ENCODE measurements at places on chromosomes 3 and 15.

DNA sequence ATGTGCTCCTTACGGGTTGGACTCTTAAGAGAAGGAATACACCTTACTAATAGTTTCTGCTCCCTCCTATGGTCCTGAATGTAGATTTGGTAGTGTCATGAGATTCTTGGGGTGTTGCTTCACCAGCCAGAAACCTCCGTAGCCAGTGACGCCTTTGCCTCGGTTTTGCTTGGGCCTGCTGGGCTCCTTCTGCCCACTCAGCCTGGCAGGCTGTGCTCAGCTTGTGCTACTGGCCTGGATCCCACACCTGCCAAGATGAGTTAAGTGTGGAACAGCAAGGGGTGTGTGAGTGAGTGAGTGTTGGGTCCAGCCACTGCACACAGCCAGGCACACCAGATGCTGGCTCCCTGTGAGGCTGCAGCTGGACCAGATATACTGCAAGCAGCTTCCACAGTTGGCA, 560.1 kb downstream of the NLGN1 start:
- no peak for DNase-seq

DNA sequence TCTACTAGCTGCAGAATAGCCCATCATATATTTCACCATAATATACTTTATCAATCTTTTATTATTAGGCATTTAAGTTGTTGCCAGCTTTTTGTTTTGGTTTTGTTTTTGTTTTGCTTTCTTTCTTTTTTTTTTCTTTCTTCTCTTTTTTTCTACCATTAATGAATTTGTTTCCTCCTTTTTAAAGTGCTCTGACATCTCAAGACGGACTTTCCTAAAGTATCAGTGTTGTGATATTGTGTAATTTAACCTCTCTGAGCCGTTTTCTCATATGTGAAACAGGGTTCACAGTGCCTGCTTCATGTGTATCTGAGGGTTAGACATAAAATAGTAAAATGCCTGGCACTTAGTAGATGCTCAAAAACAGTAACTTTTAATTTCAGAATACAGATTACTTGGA, 109.5 kb upstream of the IL12A start:
- DNase-seq = no peak

GRCh38 chr3:127738192-127738840, 65.6 kb downstream of the ABTB1 start:
- no peak for DNase-seq

DNA sequence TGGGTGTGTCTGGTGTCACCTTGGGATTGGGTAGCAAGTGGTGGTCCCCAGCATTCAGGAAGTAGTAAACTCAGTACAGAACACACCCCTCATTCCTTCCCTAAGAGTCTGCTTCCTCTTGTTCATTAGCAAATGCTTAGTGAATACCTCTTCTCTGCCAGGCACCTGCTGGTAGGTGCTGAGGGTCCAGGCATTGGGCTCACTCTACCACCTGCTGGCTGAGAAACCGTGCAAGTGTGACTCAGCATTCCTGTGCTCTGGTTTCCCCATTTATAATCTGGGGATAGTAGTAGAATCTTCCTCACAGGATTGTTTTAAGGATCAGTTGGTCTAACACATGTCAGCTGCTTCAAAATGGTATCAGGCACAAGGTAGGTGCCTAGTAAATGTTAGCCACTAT, 4.8 kb downstream of the SHF start:
- no peak for DNase-seq

GRCh38 chr3:165210132-165210531, 13.9 kb upstream of the SLITRK3 start:
- no peak for DNase-seq

DNA sequence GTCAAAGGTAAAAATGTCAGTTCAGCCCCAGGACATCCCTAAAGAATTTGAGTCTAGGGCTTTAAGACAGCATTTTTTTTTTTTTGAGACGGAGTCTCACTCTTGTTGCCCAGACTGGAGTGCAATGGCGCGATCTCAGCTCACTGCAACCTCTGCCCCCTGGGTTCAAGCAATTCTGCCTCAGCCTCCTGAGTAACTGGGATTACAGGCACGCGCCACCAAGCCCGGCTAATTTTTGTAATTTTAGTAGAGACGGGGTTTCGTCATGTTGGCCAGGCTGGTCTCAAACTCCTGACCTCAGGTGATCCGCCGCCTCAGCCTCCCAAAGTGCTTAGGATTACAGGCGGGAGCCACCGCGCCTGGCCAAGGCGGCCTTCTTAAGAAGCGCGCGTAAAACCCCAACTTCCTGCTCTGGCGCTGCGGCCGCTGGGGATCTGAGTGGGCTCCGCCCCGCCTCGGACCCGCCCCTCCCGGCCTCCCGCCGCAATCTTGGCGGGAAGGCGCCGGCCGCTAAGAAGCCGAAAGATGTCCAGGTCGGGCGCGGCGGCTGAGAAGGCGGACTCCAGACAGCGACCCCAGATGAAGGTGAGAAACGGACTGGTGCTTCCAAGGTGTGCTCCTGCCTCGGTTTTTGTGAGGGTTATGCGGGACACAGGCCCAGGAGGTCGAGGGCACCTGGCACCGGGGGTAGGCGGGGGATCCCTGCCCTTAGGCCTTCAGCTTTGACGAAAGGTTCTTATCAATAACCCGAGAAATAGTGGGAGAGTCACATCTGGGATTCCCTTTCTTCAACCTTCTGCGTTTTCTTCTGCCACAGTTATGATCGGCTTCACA, at the start of gene WDR76:
Gene WDR76 (plus strand): TSS at position 495 of the 834 bp plus-strand sequence. CDS start 31 bp downstream, at position 526.
- peak; percentile 33 for DNase-seq

DNA sequence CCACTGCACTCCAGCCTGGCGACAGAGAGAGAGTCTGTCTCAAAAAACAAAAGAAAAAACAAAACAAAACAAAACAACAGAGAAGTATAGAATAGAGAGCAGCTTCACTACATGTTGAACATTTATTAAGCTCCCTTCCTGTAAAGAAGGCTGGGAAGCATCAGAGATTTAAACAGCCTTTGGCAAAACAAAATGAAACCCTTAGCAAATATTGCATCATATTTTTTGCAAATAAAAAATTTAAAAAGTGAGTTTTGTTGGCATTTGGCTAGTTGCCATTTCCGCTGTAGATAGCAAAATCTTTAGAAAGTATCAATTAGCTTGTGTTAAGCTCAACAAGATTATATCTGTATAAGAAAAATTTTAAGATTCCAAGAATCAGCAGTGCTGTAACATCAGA, 151.2 kb downstream of the SERPINI1 start:
- DNase-seq = no peak

DNA sequence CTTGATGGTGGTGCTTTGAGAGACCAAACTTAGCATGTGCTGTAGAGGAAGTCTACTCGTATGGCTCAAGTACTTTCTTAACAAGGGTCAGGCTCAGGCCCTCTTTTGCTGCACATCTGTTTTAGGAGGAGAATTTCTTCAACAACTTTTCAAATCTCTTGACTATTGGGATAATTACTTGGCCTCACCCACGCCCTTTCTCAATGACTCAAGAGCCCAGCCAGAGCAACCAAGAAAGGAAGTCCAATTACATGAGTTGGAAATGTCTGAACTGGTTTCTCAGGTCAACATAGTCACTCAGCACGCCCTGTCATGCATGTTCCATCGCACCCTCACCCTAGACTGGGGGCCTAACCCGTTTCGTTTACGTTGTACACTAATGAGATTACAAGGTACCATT, 44.8 kb upstream of the UMPS start:
- no peak for DNase-seq

DNA sequence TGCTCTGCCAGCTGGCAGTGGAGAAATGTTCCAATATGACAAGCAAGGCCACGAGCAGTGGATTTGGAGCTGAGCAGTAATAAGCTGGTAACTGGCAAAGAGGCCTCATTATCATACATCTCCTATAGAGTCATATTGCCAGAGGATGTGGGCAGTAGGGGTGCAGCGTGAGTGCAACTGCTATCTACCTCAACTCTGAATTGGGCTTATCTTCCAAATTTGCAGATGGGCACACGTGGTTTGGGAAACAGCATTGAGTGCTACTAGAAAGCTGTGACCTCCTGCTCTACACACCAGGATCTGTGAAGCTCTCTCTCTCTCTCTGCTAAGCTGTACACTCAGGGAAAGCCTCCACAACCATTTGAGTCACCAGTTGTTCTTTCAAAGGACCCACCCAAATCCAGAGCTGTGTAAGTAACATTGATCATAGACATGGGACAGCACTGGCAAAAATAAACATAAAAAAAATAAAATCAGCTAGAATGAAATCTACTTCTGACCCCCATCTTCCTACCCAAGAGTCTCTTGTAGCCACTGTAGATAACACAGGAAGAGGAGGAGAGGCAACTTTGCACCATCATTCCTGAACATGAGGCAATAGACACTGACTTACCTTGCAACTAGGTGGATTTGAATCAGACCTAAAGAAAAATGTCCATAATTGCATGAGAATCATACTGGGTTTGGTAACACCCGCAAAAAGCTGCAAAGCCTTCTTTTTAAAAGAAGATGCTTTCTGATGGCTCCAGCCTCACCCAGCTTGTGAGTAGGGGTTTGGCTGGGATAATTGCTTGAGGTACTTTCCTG, 82.9 kb upstream of the THBS1 start:
- DNase-seq = no peak

DNA sequence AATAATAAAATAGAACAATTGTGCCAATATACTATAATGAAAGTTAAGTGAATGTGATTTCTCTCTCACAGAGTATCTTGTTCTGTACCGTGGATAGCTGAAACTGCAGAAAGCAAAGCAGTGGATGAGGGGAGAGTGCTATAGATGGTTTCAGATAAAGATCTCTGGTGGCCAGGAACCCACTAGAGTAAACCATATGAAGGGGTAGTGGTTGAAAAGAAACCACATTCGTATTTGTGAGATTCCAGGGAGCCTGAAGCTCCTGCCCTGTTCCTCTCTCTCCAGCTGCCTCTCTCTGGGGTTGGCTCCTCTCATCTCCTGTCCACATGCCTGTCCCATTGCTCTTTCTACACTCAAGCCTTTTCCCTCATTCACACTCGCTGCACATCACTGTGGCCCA, 8.9 kb downstream of the ABHD17C start:
- DNase-seq = no peak

DNA sequence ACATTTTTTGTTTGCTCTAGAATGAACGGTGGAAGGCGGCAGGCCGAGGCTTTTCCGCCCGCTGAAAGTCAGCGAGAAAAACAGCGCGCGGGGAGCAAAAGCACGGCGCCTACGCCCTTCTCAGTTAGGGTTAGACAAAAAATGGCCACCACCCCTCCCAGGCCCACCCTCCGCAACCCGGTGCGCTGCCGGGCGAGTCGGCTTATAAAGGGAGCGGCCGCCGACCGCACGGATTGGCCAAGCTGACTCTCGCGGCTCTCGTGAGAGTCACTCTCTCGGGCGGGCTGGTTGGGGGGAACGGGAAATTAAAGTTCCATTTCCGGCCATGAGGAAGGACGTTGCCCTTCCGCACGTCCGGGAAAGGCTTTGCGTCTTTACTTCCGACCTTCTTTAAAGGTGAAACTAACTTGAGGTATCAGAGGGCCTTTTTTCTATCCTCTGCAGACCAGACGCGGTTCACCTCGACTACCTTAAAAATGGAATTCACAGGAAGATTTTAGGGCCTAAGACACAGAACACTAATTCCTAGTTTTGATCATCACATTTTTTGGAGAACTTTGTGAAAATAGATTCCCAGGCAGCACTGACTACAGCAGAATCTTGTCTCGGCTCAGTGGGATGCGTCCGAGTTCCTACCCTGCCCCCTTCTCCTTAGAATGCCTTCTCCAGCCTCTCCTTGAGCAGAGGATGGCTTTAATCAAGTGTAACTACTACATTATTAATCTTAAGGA, at the start of gene TERC:
Gene TERC (minus strand): TSS at position 179 of the 731 bp plus-strand sequence.
- DNase-seq = peak; percentile 91

- no peak for DNase-seq
Observed at GRCh38 chr15:41734079-41734478, 40.2 kb upstream of the MAPKBP1 start.

- no peak for DNase-seq
Observed at GRCh38 chr3:36891701-36892160, 53.1 kb downstream of the TRANK1 start.

- DNase-seq = no peak
Observed at GRCh38 chr3:89577637-89578530, 470.5 kb downstream of the EPHA3 start.

GRCh38 chr3:171354049-171354705, 106.0 kb downstream of the TNIK start:
- no peak for DNase-seq

- no peak for DNase-seq
Observed at GRCh38 chr15:42721016-42721415, 15.9 kb downstream of the CDAN1 start.

- DNase-seq = no peak
Observed at GRCh38 chr15:101813803-101814534, 2.0 kb downstream of the OR4F15 start.

DNA sequence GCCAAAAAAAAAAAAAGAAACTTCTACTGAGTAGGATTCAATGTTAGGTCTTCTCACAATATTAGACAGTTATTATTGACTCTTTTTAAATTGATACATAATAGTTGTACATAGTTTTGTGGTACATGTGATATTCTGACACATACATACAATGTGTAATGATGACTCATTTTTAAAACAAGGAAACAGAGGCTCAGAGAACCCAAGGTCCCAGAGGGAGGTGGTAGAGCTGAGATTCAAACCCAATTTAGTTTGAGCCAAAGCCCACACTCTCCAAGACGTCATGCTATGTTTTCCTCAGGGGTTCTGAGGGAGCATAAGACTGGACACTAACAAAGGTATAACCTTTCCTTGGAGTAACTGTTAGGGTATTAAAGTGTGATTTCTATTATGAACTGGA, 40.6 kb downstream of the MYO5C start:
- DNase-seq = no peak

GRCh38 chr3:142910280-142910679, 21.4 kb upstream of the PCOLCE2 start:
- no peak for DNase-seq

GRCh38 chr3:136929977-136930670, 27.7 kb upstream of the IL20RB start:
- DNase-seq = no peak

DNA sequence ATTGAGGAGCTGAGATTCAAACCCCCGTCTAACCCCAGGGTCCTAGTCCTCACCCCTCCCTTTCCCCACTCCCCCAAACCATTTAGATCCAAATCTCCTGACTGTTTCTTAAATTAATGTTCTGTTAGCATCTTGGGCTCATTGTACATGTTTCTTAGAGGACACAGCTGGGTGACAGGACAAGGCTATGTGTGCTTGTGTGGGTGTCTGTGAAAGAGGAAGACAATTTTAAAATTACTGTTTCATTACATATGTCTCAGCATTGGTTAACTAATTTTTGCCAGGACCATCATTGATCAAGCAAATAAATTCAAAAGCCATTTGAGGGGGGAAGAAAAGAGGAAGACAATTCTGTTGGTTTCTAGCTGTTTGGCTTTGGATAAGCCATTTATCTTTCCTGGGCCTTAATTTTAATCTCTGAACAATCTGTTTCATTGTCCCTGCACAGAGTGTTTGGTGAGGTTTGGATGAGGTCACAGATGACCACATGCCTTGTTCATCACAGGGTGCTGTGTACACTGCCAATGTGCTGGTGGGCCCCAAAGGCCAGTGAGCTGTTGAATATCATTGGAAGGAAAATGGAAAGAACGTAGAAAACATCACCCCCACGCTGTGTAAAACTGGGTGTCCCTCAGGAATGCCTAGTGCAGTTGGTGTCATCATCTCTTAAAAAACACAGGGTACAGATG, 51.9 kb downstream of the RPLP1 start:
- no peak for DNase-seq

GRCh38 chr15:43521419-43521818, 4.0 kb downstream of the MAP1A start:
- no peak for DNase-seq

GRCh38 chr15:81813215-81813614, 232.6 kb downstream of the MEX3B start:
- DNase-seq = no peak

- no peak for DNase-seq
Observed at GRCh38 chr3:104523136-104523535, 843.6 kb upstream of the ALCAM start.
